Activated CD8-positive, alpha-beta memory T cell treated with anti-CD3 and anti-CD28 coated beads for 4 hours (primary cell): ENCODE measurements at places on chromosomes 3 and 15.

DNA sequence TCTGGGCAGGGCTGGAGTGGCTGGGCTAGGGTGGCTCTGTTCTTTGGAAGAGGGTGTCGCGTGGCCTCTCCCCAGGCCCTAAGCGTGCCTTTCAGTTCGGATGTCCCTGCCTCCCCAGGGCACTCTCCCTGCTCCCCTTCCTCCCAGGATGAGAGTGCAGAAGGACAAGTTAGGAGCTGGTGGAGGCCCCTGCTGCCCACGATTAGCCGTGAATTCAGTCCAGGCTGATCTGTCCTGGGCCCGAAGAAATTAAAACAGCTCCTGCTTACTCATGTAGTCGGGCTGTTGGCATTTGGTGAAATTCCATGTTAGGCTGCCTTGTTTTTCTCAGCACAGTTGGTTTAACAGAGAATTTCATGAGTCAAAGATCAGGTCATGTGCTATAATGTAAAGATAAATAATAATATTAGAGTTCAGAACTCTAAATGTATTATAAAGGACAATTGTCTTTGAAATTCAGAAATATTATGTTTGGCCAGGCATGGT lies 24.5 kb downstream of the NIPA1 start:
- DNase-seq: no peak

DNA sequence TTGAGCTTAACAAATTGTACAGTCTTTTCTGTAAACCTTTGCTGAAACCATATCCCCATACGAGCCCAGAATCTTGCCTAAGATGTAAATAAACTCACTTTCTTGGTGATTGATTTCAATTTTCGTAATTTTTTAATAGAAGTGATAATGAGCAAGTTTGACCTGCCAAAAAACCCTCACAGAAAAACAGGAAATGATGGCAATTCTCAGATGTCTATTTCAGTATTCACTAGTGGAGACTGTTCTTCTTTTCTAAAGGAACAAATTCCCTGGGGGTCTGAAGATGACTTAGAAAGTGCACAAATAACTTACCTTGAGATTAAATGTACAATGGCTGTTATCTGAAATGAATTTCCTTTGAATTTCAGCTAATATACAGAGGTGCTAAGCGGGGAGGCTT lies 116.5 kb upstream of the CMC1 start:
- DNase-seq: no peak

DNA sequence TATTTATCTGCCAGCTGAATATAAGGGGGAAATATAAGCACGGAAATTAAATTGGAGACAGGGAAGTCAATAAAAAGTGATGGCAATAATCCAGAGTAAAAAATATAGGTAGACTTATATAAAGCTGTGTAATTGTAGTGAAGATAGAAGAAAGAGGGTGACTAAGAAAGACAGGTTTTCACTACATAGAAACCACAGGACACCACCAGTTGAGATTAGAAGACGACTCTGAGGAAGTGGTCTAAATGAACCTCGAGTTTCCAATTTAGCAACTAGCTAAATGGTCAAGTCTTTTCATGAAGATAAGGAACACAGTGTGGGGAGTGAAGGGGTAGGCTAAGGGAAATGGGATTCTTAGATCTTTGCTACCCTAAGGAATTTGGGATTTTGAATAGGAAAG lies 188.8 kb upstream of the ARL6 start:
- DNase-seq: no peak

GRCh38 chr3:156732715-156733421 lies 58.5 kb downstream of the TIPARP start:
- DNase-seq: no peak

GRCh38 chr3:31503456-31503855 lies 29.3 kb upstream of the STT3B start:
- no peak for DNase-seq

- no peak for DNase-seq
Measured at GRCh38 chr3:43071313-43071893, 34.5 kb downstream of the POMGNT2 start.

- DNase-seq: no peak
Measured at GRCh38 chr3:110900576-110900975, 171.0 kb upstream of the NECTIN3 start.

GRCh38 chr15:56732886-56733135 lies 498 bp downstream of the ZNF280D start:
- no peak for DNase-seq

DNA sequence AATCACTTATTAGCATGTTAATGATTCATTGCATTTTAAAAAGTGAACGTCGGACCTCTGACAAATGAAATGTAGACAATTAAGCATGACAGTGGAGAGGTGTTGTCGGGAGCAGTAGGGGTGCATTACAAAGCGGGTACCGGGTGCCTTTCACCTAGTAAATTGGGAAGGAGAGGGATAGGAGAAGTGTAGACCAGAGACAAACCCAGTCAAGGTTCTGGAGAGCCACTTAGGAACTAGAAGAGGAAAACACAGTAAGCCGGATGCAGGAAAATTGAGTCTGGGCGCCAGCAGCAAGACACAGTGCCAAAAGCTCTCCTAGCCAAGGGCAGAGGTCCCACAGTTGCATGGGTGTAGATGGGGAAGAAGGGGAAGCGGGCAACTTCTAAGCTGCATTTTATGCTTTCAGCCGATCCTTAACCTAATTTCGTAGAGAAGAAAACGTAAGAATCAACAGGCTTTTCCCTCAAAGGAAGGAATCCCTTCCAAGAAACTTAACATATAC lies 3.1 kb upstream of the CERS3 start:
- no peak for DNase-seq

DNA sequence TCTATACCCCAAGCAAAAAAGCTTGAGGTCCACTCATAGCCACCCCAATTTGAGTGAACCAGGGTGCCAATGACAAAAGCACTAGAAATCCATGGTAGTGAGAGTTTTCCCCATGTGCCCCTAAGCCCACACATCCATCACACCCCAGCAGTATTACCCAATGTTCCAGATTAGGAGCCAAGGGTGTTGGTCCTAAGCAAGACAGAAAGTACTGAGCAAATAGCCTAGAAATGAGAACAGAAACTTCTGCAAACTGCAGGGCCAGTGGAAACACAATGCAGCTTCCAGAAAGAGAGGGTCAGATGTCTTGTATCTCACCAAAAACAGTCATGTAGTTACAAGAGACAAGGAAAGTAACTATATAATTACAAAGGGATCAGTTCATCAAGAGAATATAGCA lies 10.9 kb upstream of the OXTR start:
- DNase-seq: no peak

GRCh38 chr3:112030901-112031300 lies 3.6 kb upstream of the TMPRSS7 start:
- no peak for DNase-seq

- no peak for DNase-seq
Measured at GRCh38 chr15:94199725-94200124, 31.6 kb upstream of the MCTP2 start.

DNA sequence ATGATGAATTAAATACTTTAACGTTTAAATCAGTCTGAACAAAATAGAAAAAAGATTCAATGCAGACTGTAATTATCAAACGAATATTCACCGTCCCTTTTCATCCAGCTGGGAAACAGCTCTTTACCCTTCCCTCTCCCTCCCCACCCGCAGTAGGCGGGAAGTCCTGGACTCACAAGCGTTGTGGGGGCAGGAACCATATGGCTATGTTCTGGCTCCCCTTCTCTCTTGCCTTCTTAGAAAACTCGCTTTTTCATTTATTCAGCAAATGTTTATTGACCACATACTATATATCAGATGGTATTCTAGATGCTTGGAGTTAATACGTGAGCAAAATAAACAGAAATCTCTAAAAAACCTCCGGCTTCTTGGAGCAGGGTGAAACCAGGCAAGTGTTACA lies 715 bp upstream of the SCAPER start:
- DNase-seq: no peak

- no peak for DNase-seq
Measured at GRCh38 chr15:90814191-90814821, 54.1 kb upstream of the FURIN start.

- DNase-seq: no peak
Measured at GRCh38 chr15:92506506-92506905, 112.8 kb downstream of the ST8SIA2 start.

GRCh38 chr3:183489455-183490210 lies 61.2 kb upstream of the MCF2L2 start:
- DNase-seq: no peak

DNA sequence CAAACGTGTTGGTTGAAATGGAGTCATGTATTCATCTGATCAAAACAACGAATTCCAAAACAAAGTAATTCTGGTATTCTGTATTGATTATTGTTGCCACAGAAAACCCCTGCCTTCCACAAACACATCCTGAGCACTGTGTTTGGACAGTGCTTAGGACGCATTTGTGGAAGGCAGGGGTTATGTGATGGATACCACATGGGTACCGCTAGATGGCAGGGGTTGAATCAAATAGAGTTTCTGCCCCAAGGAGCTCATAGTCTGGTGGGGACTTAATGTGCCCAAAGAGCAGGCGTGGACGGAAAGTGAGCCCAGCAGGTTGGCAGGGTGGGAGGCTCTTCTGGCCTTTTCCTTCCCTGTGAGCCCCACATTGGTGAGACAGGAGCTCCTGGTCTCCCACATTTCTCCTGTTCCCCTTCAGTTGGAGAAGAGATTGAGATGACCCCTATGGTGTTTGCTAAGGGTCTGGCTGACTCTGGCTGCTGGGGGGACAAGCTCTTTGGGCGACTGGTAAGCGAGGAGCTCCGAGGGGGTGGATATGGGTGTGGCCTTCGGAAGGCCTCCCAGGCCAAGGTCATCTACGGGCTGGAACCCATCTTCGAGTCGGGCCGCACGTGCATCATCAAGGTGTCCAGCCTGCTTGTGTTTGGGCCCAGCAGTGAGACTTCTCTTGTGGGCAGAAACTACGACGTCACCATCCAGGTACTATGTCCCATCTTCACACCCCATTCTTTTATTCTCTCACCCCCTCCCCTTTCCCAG lies 22.1 kb upstream of the SLC28A1 start:
- DNase-seq: no peak

- no peak for DNase-seq
Measured at GRCh38 chr15:27575521-27575920, 523.6 kb downstream of the OCA2 start.

GRCh38 chr3:54878145-54878544 lies 49.7 kb downstream of the LRTM1 start:
- DNase-seq: no peak

DNA sequence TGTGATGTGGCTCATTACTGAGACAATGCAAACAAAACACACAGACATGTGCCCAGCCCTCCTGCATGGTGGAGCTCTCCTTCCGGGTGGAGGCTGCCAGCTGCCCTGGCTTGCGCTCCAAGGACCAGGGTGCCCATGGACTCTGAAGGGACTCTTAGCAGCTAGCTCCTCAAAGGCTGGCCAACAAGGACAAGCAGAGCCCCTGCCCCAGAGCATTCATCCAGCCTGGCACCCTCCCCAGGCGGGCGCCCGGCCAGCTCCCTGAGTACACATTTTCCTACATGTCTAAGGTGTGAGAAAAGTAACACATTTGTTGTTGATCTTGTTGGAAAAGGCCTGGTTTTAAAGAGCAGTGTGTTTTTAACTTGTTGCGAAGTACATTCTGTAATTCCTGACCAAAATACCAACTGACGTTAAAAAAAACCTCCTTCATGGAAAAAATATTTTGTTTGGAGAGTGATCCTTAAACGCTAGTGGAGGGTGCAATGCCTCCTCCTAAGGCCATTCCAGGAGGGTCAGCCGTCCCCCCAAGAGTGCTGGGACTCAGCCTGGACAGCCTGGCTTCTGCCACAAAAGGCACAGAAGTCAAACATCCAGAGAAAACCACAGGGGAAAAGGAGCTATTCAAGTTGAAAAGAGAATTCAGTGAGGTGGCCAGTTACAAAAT lies 86.9 kb downstream of the KLF15 start:
- no peak for DNase-seq

DNA sequence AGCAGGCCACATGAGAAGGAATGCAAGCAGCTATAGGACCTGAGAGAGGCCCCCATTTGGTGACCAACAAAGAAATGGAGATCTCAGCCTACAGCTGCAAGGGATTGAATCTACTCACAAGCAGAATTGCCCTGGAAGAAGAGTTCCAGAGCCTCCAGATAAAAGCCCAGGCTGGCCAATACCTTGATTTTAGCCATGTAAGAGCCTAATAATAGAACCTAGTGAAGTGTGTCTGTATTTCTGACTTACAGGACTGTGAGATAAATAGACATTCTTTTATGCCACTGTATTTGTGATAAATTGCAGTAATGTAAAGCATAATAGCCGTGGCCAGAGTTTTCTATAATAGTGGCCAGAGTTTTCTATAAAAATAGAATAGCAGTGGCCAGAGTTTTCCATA lies 254.6 kb downstream of the PYDC2 start:
- DNase-seq: no peak

- DNase-seq: no peak
Measured at GRCh38 chr3:157280786-157281185, 120.8 kb upstream of the CCNL1 start.

DNA sequence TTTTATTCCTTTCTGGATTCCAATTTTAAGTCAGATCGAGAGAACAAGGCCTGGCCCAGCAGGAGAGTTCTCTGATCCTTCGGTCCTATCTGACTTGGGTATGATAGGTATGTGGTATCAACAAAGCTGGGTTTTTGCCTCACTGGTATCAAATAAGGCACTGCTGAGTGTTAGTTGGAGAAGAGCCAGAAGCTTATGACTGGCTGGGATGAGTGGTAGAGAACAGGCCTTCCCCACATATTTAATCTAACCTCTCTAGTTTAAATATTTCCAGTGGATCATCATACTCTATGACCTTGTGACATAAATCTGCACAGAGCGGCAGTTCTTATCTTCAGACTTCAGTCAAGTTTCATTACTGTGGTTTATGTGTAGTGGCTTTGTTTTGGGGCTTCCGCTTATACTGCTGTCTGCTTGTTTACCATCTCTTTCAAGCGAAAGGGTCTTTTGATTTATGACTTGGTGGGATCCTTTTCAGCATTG lies 164.5 kb downstream of the PTPRG start:
- DNase-seq: no peak

GRCh38 chr3:65988411-65989180 lies 50.1 kb downstream of the MAGI1 start:
- DNase-seq: no peak
